Tibial nerve (tissue), 4 donors: ENCODE measurements at places on chromosomes 11 and 22.

- peaks cover 97% of the 10 kb centered on the region for H3K27me3 ChIP-seq
- H3K4me1 ChIP-seq, result peaks cover 20% of the 10 kb centered on the region
- no peak overlapping the region for H3K27ac ChIP-seq
- H3K36me3 ChIP-seq, result no peaks in the 10 kb centered on the region
- H3K4me3 ChIP-seq, result peak overlapping the region; percentile 29
Observed at GRCh38 chr11:64298966-64299846, 952 bp upstream of the CATSPERZ start.

DNA sequence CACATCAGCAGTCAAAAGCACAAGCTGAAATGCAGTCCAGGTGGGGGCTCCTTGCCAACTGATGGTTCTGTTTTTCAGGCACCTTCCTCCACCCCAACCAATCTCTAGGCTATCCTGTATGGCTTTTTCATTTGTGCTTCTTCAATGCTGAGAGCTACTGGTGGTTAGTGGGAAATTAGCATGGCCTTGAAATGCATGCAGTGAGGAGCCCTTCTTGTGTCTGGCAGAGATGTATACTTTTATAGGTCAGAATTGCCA is 167.4 kb downstream of the NAV2 start:
- no peaks in the 10 kb centered on the region for H3K36me3 ChIP-seq
- H3K4me1 ChIP-seq, result peaks cover 13% of the 10 kb centered on the region
- no peak overlapping the region for H3K27ac ChIP-seq
- H3K4me3 ChIP-seq, result no peak overlapping the region
- no peaks in the 10 kb centered on the region for H3K27me3 ChIP-seq

DNA sequence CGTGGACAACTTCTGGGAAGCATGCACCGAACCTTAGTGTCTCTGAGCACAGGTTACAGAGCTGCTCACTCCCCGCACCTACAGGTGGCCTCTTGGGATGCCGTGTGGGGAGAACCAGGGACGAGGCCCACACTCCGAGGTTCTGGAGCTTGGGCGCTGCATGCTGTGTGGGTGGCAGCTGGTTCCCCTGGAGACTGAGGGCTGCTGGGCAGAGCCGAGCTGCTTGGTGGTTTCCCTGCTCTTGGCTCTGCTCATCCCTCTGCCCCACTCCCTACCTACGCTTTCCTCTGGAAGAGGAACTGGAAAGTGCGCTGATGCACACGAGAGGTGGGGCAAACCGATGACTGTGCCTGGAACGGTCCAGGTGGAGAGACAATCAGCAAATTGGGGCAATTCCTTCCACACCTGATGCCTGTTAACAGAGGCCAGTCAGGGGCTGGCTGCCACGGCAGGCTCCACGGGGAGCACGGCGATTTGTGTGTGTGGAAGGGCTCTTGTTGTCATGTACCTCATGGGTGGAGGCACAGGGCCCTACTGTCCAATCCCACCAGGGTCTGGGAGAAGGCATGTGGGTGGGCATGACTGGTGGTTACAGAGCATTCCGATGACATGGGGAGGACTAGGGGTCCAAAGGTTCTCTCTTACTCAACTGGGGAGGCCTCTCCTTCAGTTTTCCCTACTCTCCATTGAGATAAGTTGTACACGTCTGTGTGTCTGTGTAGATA is 60.9 kb downstream of the ST14 start:
- H3K36me3 ChIP-seq, result peaks cover 5% of the 10 kb centered on the region
- no peaks in the 10 kb centered on the region for H3K27me3 ChIP-seq
- H3K4me1 ChIP-seq, result no peaks in the 10 kb centered on the region
- no peak overlapping the region for H3K27ac ChIP-seq

- H3K4me1 ChIP-seq, result no peaks in the 10 kb centered on the region
- no peak overlapping the region for H3K4me3 ChIP-seq
- DNase-seq, result no peak
- no peak overlapping the region for H3K27ac ChIP-seq
- no peaks in the 10 kb centered on the region for H3K36me3 ChIP-seq
Observed at GRCh38 chr11:105907319-105907718, 114.7 kb downstream of the MSANTD4 start.

DNA sequence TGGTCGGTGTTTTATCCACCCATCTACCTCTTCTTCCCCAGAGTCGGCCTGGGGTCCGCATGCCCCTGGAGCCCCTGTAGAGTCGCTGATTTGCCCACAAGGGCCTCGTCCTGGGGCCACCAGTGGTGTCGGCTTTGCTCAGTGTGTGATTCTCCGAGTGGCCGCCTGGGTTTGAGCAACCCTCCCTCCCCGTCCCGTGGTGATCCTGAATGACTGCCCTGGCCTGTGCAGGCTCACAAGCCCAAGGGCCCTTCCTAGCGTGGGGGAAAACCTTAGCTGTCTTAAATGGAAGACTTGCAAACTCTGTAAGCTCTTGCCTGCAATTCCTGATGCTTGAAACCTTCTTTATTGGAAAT is 128.3 kb downstream of the OSBP2 start:
- H3K4me1 ChIP-seq, result no peaks in the 10 kb centered on the region
- H3K36me3 ChIP-seq, result no peaks in the 10 kb centered on the region
- H3K27ac ChIP-seq, result no peak overlapping the region
- DNase-seq, result no peak
- H3K4me3 ChIP-seq, result no peak overlapping the region
- peaks cover 66% of the 10 kb centered on the region for H3K27me3 ChIP-seq

- H3K36me3 ChIP-seq, result no peaks in the 10 kb centered on the region
- no peak for DNase-seq
- no peaks in the 10 kb centered on the region for H3K27me3 ChIP-seq
- no peak overlapping the region for H3K27ac ChIP-seq
- no peaks in the 10 kb centered on the region for H3K4me1 ChIP-seq
- H3K4me3 ChIP-seq, result no peak overlapping the region
Observed at GRCh38 chr22:32202161-32202538, 2.7 kb downstream of the RFPL2 start.

GRCh38 chr11:117860139-117860538 is 16.3 kb downstream of the FXYD6 start:
- no peaks in the 10 kb centered on the region for H3K27me3 ChIP-seq
- no peaks in the 10 kb centered on the region for H3K4me1 ChIP-seq
- H3K36me3 ChIP-seq, result no peaks in the 10 kb centered on the region
- H3K4me3 ChIP-seq, result no peak overlapping the region
- H3K27ac ChIP-seq, result no peak overlapping the region
- DNase-seq, result no peak

DNA sequence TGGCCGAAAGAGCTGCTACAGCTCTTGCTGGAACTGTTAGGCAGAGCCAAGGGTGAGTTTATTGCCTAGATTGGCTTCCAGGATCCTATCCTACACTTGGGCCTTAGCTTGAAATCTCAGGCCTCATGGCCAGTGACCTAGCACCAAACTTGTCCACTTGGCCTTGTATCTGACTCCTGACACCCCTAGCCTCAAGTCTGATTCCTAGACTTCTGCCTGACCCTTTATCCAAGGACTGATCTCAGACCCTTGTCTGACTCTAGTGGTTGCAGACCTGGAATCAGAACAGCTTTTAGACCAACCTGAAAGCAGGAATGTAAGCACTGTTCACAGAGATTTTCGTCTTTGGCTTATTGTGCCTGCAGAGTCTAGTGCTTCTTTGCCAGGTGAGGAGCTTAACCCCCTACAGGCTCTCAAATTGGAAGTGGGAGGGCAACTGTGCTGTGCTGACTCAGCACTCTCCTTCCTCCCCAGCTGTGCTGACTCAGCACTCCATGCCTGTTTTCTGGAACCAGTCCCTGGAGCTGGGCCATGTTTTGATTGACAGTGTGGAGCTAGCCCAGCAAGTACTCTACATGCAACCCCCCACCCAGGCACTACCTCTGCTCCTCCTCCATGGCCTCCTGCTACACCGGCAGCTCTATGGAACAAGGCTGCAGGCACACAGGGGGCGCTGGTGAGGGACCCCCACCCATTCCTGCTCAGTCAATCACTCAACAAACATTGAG is 35.1 kb downstream of the RRP8 start:
- no peak overlapping the region for H3K4me3 ChIP-seq
- H3K27ac ChIP-seq, result no peak overlapping the region
- H3K27me3 ChIP-seq, result no peaks in the 10 kb centered on the region
- H3K4me1 ChIP-seq, result no peaks in the 10 kb centered on the region

DNA sequence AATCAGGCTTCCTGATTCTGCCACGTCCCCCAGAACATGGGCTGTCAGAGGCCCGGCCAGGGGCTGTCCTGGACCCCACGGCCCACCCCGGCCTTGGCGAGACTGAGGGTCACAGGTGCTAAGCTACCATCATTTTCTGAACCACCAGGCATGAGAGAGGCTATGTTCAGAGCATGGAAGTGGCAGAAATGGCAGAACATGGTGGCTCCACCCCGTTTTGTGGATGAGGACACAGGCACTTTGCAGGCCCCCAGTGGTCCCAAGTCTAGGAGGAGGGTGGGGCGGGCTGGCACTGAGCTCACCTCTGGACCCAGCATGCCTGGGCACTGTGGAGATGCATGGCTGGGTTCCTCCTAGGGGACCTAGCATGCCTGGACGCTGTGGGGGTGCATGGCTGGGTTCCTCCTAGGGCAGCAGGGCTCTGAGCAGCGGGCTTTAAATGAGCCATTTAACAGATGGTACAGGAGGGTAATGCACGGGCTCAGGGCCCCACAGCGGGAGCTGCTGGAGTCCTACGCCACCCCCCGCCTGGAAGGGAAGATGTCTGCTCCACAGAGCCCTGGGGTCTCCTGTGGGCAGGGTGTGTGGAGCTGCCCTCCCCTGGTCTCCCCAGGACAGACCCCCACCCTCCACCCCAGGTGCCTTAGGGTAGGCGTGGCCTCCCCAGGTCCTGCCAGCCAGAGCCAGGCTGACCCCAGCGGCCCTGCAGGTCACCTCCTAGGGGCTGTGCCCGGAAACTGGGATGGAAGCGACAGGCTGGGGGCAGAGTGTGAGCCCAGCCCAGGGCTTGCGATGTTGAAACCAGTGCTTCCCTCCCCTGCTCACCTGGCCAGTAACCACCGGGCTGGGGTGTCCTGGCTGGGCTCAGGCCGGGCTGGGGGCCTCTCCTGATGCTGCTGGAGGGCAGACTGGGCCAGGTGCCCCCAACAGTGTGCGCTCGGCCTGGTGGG is 6.1 kb upstream of the MUC5AC start:
- no peak overlapping the region for H3K27ac ChIP-seq
- no peaks in the 10 kb centered on the region for H3K27me3 ChIP-seq
- DNase-seq, result no peak
- H3K4me1 ChIP-seq, result peaks cover 24% of the 10 kb centered on the region

DNA sequence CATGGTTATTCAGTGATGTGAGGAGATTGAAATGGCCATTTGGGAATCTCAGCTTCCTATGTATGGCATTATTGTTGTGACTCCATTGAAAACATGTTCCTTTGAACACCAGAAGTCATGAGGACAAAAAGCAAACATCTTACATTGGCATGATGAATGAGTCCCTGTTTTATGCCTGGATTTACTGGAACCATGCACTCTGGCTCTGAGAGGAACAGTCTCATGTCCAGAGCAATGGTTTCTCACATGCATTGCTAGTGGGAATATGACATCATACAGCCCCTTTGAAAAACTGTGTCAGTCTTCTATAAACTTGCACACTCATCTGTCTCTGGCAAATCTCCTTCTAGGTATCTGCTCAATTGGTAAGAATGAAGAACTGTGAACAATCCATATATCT is 3.4 kb upstream of the KDM4F start:
- no peaks in the 10 kb centered on the region for H3K4me1 ChIP-seq
- no peak overlapping the region for H3K4me3 ChIP-seq
- no peak overlapping the region for H3K27ac ChIP-seq
- no peaks in the 10 kb centered on the region for H3K36me3 ChIP-seq
